ENCODE measurements at places on chromosomes 7 and 10.

DNA sequence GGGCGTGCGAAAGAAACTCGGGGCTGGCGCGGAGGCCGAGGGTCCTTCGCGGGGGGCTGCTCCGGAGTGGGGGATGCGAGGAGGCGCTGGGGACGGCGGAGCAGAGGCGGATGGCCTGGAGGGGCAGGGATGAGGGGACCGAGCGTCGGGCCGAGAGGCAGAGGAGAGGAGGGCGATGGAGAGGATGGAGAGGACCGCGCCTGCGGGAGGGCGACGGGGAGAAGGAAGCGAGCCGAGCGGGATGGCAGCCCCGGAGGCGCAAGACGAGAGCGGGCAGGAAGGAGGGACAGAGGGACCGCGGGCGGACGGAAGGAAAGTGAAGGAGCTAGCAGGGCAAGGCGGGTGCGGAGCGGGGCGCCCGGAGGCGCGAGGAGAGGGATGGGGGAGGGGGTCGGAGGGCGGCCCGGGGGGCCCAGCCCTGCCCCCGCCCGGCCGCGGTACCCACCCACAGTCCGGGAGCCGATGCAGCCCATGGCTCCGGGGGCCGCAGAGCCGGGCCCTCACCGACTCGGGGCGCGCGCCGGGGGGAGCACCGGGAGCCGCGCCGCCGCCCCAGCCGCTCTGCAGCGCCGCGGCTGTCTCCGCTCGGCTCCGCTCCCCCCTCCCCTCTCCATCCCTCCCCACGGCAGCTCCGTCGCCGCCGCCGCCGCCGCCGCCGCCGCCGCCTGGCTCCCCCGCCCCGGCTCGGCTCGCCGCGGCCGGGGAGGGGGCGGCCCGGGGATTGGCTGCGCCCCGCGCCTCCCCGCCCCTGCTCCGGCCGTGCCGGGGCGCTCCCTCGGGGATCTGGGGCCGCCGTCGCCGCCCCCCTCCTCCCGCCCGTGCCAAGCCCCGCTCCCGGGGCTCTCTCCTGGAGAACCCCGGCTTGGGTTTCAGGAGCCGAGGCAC is at the start of gene FAM131B:
FAM131B (minus strand) TSS at position 583 of the 885 bp plus-strand sequence; CDS start at position 473, 110 bp downstream.
- DNase-seq, result no peak

GRCh38 chr7:74256491-74257408 is 2.6 kb upstream of the RFC2 start:
- no peak for DNase-seq

DNA sequence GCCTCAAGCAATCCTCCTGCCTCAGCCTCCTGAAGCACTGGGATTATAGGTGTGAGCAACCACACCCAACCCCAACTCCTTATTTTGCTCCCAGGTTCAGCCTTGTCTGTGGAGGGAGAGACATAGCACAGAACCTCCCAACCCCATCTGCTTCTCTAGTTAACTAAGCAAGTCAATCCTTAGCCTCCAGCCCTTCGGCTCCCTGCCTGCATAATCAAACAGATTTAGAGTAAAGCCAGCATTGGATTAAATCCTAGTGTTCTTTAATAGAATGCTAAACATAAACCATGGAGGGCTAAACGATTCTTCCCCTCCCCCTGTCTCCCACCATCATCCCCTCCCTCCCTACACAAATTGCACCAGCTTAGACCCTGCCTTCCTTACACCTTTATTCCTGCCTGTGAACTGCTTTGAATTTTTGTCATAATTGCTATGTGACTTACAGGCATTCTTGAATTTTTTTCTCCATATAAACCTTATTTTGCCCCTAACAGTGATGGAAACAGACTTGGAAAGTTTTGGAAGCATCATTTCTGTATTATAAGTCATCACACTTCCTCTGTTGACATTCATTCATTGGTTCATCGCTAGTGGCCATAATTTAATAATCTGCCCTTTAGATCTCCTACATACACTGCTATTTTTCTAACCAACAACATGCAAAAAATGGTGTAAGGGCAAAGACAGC is 72.6 kb upstream of the TOMM7 start:
- no peak for DNase-seq

GRCh38 chr7:3282457-3282856 is 18.6 kb upstream of the SDK1 start:
- no peak for DNase-seq

DNA sequence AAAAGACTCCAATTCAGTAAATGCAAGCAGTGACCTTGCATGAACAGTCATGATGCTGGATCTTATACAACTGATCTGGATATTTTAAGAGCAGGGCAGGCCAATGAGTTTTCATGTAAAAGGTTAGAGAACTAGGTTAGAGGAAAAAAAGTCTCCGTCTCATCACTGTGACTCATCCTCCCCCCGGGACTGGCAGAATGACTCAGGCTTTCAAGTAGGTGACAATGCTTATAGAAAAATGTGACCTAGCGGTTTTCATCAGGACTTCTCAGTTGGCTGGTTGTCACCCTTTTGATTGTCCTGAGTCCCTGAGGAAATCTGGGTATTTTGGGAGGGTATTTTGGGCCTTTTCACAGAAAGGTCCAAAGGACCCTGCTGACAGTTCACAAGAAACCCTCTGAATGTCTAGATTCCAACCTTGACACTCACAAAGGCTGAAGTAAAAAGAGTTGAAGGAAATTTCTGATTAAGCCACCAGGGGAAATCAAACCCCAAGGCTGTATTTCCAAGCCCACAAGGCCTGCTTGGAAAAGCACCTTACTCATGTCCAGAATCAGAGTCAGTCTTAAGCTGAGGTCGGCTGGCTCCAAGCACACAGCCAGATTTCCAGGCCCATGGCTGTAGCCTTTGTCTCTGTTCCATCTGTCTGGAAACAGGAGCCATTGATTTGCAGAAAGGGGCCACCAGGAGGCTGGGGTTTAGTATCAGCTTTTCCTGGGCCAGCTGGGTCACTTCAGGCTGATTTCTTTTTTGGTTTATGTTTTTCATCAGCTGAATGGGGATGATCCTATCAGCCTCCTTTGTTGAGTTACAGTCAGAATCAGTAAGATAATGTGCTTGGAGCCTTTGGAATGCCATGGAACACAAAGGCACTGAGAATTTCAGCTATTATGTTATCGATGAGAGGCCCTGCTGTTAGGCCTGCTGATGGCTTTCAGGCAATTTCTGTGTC is 226.4 kb upstream of the HABP2 start:
- no peak for DNase-seq

- no peak for DNase-seq
Observed at GRCh38 chr7:51354434-51354833, 37.8 kb upstream of the COBL start.

DNA sequence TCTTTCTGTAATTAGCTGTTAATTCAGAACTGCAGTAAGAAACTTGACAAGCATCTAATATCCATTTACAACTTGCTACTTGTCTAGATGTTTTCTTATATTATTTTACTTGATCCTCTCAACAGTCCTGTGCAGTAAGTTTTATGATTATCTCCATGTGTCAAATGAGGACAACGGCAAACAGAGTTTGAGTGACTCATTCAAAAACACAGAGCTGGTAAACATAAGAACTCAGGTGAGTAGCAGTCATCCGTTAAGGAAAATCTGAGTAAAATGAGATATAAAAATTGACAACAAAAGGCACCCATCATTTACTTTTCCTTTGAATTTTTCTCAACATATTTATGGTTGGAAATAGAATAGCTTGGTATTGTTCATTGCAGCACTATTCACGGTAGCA is 19.0 kb upstream of the TARP start:
- no peak for DNase-seq

GRCh38 chr7:5211730-5212482 is 21.9 kb downstream of the WIPI2 start:
- no peak for DNase-seq

DNA sequence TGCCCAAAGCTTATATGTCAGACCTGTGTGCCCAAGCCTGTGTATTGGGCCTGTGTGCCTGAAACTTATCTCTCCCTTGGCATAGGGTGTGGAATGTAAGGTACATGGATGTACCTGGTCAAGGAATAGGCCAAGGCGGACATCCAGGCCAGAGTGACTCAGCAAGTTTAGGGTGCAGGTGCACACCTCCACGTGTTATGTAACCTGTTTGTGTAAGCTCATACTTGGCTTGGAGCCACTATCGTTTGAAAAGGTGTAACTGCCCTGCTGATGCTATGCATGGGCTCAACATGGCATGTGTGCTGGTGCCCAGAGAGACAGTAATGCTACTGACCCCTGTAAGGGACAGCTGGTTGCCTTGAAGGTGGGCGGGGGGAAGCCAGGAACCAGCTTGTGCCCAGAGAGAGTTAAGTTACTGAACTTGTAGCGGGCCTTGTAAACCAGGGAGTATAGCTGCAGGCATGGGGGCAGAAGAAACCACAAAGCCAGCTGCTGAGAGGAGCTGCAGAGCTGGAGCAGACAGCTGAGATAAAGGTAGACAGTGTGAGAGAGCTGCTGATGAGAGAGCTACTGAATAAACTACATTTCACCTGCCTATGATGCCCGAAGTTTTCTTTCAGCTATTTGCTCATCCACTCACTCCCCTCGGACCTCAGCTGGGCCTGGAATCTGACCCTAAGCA is 656.4 kb upstream of the ZWINT start:
- no peak for DNase-seq

GRCh38 chr7:2621948-2622640 is 9.7 kb upstream of the TTYH3 start:
- DNase-seq, result no peak

DNA sequence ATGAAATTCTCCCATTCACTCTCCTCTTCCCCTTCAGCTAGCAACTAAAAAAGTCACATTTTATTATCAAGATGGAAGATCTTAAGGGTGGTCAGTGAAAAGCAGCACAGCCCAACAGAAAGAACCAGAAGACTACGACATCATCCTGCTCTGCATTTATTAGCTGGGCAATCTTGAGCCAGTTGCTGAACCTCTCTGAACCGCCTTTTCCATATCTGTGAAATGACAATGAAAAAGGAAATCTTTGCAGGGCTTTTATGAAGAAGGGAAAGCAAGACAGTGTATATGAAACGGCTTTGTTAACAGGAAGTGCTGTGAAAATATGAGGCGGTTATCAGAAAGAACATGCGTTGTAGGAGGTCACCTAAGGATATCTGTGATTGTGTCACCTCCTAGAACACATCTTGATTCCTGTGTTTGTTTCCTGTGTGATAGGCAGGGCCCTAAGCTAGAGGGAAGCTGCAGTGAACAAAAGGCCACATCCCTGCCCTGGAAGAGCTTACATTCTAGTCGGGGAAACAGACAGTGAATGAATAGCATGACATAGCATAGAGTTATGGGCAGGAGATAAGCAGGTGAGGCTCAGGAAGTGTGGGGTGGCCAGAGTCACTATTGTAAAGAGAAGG is 36.0 kb upstream of the KCNMA1 start:
- no peak for DNase-seq

GRCh38 chr7:128903621-128904361 is 6.7 kb downstream of the KCP start:
- no peak for DNase-seq

- no peak for DNase-seq
Observed at GRCh38 chr10:77756319-77757232, 119.0 kb upstream of the KCNMA1 start.

Measured in activated T-cell treated with anti-CD3 and anti-CD28 coated beads for 1 hour (primary cell).